ENCODE measurements at places on chromosomes 4 and X. TPM values are rescaled to one million over a fixed set of nuclear protein-coding genes. Genes with fewer than 3 reads are reported as not detected.

- peaks cover 11% of the 10 kb centered on the region for H3K4me1 ChIP-seq
- H3K4me3 ChIP-seq = no peak overlapping the region
- no peaks in the 10 kb centered on the region for H3K27me3 ChIP-seq
Measured at GRCh38 chr4:71270901-71271300, 67.9 kb upstream of the SLC4A4 start.

- H3K36me3 ChIP-seq = no peaks in the 10 kb centered on the region
- no peak overlapping the region for H3K27ac ChIP-seq
- H3K4me3 ChIP-seq = no peak overlapping the region
- DNase-seq = no peak
- H3K27me3 ChIP-seq = no peaks in the 10 kb centered on the region
Measured at GRCh38 chr4:189835505-189835904, 105.2 kb upstream of the FRG1 start.

- H3K27me3 ChIP-seq = no peaks in the 10 kb centered on the region
- no peaks in the 10 kb centered on the region for H3K36me3 ChIP-seq
- no peak overlapping the region for H3K4me3 ChIP-seq
- DNase-seq = no peak
- no peaks in the 10 kb centered on the region for H3K4me1 ChIP-seq
Measured at GRCh38 chrX:124651031-124651430, 304.7 kb downstream of the SH2D1A start.

- H3K27me3 ChIP-seq = no peaks in the 10 kb centered on the region
- DNase-seq = no peak
- H3K36me3 ChIP-seq = no peaks in the 10 kb centered on the region
- H3K27ac ChIP-seq = no peak overlapping the region
- no peak overlapping the region for H3K4me3 ChIP-seq
Measured at GRCh38 chr4:24063731-24064130, 173.9 kb upstream of the PPARGC1A start.

- no peak overlapping the region for H3K4me3 ChIP-seq
- DNase-seq = no peak
- H3K27ac ChIP-seq = no peak overlapping the region
- H3K36me3 ChIP-seq = no peaks in the 10 kb centered on the region
Measured at GRCh38 chrX:115372152-115372551, 82.6 kb downstream of the LUZP4 start.

DNA sequence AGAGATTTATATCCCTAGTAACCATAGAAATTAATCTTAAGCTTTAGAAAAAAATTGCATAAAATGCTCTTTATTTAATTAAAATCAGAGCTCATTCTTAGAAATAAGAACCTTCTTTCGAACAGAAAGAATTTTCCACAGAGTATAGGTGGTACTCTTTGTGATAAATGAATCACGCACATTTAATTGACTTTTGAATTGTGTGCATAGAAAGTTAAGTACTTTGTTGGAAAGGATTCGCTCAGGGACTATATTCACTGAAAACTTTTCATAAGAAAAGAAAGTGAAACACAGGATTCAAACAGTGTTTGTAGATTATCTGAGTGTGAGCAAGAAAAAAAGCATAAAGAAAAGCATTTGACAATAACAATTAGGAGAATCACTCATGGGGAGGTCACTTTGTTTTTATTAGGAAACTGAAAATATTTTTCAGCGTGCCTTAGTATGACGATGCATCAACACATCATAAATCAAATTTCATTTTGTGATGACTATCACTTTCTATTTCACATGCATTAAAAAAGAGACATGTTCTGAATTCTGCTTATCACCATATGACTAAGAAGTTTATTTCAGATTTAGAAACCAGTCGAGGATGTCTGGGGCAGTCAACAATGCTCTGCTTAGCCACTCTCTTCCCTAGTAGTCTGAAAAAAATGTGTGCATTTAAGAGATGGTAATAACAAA lies 49.5 kb downstream of the STX18 start:
- no peak for DNase-seq
- H3K4me1 ChIP-seq = peaks cover 8% of the 10 kb centered on the region
- H3K27ac ChIP-seq = peak overlapping the region; percentile 62
- no peaks in the 10 kb centered on the region for H3K27me3 ChIP-seq

DNA sequence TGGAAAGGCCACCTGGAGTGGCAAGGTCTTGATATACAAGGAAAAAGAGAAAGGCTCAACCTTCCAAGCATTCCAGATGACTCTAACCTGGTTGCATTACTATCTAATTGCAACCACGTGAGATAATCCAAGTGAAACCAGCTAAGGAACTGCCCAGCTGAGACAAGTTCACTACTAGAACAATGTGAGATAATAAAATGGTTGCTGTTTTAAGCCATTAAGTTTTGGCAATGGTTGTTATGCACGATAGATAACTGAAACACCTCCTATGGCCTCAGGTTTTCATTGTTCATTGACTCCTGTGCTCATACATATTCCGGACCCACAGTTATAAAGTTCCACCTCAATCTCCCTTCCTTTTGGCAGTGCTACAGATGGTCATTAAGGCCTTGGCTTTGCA lies 9.2 kb upstream of the CXorf66 start:
- H3K4me3 ChIP-seq = no peak overlapping the region
- H3K27me3 ChIP-seq = peaks cover 11% of the 10 kb centered on the region
- no peak overlapping the region for H3K27ac ChIP-seq
- no peaks in the 10 kb centered on the region for H3K4me1 ChIP-seq
- DNase-seq = no peak

GRCh38 chr4:108053251-108053711 lies 63.6 kb downstream of the HADH start:
- H3K4me1 ChIP-seq = peaks cover 96% of the 10 kb centered on the region
- H3K27me3 ChIP-seq = no peaks in the 10 kb centered on the region
- no peak for DNase-seq
- peaks cover 68% of the 10 kb centered on the region for H3K36me3 ChIP-seq

GRCh38 chrX:1545776-1546408 lies 8.9 kb upstream of the P2RY8 start:
- H3K4me3 ChIP-seq = no peak overlapping the region
- H3K36me3 ChIP-seq = no peaks in the 10 kb centered on the region
- H3K4me1 ChIP-seq = peaks cover 3% of the 10 kb centered on the region

GRCh38 chr4:43238008-43238407 lies 345.5 kb downstream of the GRXCR1 start:
- H3K4me3 ChIP-seq = no peak overlapping the region
- no peaks in the 10 kb centered on the region for H3K27me3 ChIP-seq
- no peaks in the 10 kb centered on the region for H3K4me1 ChIP-seq
- H3K27ac ChIP-seq = no peak overlapping the region
- no peak for DNase-seq

- H3K27me3 ChIP-seq = no peaks in the 10 kb centered on the region
- H3K4me3 ChIP-seq = no peak overlapping the region
- no peak for DNase-seq
- H3K27ac ChIP-seq = no peak overlapping the region
Measured at GRCh38 chrX:106415276-106415895, 196.4 kb upstream of the RADX start.

DNA sequence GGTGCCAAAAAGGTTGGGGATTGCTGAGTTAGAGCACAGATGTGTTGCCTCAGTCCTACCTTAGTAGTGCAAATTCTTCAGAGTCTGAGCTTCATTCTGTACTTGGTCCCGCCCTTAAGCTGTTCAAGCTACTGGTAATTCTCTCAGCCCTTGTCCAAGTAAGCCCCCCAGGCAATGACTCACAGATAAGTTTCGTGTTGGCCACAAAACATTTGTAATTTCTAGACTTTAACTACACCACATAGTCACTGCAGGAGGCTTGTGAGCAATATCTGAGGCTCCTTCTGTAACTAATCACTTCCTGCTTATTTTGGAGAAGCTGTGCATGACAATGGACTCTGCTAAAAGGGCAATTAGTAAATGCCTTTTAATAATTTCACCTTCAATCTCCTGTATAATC lies 1420.5 kb downstream of the PCDH7 start:
- no peak overlapping the region for H3K27ac ChIP-seq
- no peaks in the 10 kb centered on the region for H3K27me3 ChIP-seq
- no peaks in the 10 kb centered on the region for H3K36me3 ChIP-seq
- H3K4me1 ChIP-seq = no peaks in the 10 kb centered on the region

DNA sequence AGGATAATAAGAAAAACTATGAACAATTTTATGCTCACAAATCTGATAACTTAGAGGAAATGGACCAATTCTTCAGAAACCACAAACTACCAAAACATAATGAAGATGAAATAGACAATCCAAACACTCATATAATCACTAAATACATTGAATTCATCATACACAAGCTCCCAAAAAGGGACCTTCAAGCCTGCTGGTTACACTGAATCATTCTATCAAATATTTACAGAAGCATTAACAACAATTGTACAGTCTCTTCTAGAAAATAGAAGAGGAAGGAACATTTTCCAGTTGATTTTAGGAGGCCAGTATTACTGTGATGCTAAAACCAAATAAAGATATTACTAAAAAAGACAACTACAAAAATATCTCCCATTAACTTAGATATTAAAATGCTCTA lies 88.3 kb downstream of the IL15 start:
- no peak for DNase-seq
- H3K36me3 ChIP-seq = no peaks in the 10 kb centered on the region
- H3K4me1 ChIP-seq = no peaks in the 10 kb centered on the region
- no peak overlapping the region for H3K27ac ChIP-seq

Gene TGIF2LX
- total RNA-seq = not detected

Gene ANXA10
- total RNA-seq = not detected

Gene USP26
- not detected for total RNA-seq

Gene REELD1
- not detected for total RNA-seq

Gene ADH6
- total RNA-seq = not detected
